Calu3 (cell line): ENCODE measurements at places on chromosomes 12 and 14. TPM values are rescaled to one million over a fixed set of nuclear protein-coding genes. Genes with fewer than 3 reads are reported as not detected.

DNA sequence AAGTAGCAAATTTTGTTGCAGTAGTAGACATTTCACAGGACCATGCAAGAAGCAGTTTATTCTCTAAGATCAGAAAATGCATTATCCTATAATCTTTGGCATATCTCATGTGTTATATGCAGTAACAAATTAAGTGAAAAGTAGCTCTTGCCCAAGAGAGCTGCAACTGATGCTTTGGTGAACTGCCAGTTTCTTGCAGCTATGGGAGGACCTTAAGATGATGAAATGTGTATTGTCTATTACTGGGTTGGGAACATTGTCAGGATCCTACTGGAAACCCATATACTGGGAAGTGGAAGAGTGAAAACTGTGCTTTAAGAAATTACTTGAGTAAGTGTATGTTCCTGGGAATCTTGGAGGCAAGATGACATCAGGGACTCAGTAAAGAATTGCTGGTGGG is 238.8 kb downstream of the DACT1 start:
- no peak for DNase-seq

DNA sequence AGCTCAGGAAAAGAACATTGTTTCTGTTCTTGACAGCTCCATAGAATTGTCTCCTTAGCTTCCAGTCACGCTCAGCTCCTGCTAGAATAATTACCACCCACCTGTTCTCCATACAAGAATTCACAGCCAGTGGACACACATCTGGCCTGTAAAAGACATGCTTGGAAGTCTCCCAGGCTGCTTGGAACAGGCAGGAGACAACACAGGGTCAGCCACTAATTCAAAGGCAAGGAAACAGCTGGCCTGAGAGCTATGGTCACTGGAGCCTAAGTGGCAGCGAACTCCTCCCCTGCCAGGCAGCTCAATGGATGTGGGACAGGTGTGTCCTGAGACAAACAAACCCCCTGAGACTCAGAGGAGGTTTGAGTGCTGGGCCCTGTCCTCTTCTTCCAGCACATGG is 22.9 kb upstream of the LTBP2 start:
- no peak for DNase-seq

DNA sequence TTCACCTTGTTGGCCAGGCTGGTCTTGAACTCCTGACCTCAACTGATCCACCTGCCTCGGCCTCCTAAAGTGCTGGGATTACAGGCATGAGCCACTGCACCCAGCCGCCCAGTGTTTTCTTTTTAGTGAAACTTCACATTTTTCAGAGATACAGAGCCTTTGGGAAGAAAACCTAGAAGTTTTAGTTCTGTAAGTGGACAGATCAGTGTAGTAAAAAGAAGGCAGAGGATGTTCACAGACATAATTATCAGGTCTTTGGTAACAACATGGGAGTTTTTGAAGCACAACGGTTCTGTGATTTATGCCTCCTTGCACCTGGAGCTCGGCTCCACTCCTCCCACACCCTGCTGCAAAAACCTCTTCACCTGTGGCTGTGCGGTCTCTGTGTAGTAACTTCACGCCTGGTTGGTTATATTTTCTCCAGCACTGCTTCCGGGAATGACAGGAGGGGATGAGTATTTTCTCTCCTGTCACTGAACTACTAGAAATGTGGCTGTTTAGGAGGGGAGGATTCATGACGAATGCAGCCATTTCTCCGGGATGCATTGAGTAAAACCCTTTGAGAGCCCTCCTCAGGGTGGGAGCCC is 67.0 kb downstream of the ARF6 start:
- DNase-seq = no peak

DNA sequence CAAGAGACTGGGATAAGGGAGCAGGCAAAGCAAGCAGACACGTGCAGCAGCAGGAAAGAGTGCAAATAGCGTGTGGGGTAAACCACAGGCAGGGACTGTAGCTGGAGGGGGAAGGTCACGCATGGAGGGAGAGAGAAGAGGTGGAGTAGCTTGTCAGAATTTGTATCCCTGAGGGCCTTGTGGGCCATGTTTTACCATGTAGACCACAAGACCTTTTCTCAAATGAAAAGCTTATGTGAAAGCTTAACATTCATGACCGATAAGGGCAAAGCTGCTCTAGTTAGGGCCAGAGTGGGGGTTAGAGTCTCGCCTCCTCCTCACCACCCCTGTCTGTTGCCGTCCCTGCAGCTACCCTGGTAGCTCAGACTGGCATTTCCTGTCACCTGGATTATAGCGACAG is 152.9 kb upstream of the E2F7 start:
- DNase-seq = no peak

GRCh38 chr12:132095520-132096409 is 48.4 kb downstream of the DDX51 start:
- DNase-seq = no peak

DNA sequence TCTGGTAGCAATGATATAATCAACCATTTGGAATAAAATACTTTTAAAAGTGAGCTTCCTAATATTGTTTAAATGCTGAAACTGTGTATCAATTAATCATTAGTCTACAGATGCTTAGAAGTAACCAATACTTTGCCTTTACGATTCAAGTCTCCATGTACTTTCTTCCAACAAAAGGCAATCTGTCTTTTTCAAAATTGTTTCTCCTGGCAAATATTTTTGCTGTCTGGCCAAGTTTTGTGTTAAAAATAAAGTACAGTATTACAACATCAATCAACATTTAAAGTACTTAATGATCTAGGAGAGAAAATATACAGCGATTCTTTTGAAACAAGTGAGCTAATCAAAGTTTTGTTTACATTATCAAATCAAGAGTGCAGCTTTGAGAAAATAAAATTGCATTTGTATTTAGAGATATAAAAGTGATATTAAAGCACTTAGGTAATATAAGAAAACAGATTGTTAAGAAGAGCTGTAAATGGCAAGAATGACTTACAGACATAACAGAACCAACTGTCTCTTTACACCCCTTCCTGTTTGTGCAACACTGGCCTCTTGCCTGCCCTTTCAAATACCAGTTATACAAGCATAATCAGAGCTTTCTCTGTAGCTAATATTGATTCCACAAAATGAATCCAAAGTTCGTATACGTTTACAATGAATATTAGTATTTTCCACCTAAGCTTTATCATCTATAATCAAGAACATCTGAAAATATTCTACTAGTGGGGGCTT is 38.2 kb upstream of the FBLN5 start:
- DNase-seq = no peak

OTX2 gene
- total RNA-seq = not detected in 2 replicates

GLI1 gene
- 0.54 and 0.61 TPM in 2 replicates for total RNA-seq

CAPRIN2 gene
- total RNA-seq = 48.5 and 52.2 TPM in 2 replicates

KIF26A gene
- total RNA-seq = 0.07 TPM in 2 replicates

PLCZ1 gene
- not detected in 2 replicates for total RNA-seq
